ENCODE measurements at places on chromosomes 2 and 18.

- no peak for DNase-seq
Observed at GRCh38 chr2:167136879-167137596, 248.8 kb downstream of the XIRP2 start.

DNA sequence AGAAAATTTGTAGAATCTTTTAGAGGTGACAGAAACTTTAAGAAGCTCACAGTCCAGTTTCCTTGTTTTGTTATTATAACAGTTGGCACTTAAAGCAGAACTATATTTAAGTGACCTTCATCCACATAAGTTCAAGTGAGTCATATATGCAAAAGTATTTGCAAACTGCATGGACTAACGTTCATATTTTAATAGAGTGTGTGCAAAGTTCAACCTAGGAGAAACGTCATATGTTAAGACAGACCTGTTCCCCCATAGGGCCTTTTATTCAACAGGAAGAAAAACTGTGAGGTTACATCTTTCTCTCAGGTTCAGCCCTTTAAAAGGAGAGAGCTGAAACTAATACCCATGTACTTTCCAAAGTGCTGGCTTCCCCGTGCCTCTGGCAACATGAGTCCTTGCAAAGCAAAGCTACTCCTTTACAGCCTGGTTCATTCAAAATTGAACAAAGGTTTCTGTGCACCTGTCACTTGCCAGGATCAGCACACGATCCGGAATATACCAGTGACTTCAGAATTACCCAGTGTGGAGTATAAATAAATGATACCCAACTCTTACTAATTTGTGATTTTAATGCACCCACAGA is 280.0 kb upstream of the RAB12 start:
- no peak for DNase-seq

DNA sequence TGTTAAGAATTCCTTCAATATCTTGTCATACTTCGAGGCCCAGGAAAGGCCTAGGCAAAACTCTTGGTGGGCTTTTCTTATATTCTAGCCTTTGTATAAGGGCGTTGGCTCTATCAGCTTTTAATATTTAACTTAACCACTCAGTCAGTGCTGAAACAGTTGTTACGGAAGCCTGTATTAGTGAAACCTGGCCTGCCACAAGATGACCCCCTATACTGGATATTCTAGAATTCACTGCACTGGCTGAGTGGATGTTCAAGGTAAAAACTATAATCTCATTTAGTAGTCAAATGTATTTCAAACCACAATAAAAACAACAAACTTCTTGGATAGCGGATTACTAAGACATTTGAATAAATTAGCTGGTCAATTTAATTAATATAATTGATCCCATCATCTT is 91.7 kb upstream of the HNMT start:
- DNase-seq: no peak

DNA sequence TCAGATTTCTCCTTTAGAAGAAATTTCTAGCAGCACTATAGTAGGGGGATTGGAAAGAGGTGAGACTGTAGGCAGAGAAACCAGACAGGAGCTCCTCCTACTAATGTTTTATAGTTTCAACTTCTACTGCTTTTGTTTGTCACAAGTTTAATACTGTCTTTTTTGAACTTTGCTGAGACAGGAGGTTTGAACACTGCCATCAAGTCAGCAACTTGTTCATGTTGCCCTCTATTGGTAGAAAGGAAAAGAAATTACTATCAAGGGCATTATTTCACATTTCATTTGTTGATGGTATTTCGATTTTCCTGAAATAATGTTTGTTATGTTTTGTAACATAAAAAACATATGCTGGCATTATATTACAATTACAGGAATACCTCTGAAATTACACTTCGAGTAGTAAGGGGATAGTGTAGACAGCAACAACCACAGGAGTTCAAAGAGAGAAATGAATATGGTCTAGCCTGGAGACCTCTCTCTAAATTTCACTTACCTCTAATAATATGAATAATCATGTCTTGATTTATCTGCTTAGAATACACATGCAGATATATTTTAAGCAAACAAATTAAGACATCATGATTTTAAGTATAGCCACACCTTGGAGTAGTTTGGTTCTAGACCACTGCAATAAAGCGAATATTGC is 12.4 kb upstream of the CCDC88A start:
- no peak for DNase-seq

- DNase-seq: no peak
Observed at GRCh38 chr18:35072616-35073015, 31.4 kb downstream of the MAPRE2 start.

DNA sequence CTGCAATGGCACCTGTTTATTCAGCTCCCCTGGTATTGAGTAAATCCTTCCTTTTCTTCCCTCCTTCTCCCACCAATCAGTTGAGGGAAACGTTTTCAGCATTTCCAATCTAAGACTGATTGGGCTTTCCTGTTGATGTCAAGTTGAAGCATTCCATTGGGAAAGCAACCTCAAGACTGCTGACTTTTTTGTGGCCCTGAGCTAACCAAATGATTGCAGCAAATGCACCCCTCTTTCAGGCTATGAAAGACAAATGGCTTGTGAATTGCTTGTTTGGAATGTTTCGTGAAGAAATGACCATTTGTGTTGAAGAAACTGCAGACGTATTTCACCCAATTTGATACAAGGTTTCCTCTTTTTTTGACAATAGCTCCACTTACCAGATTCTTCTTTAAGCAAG is 303.5 kb downstream of the EPHA4 start:
- DNase-seq: no peak

DNA sequence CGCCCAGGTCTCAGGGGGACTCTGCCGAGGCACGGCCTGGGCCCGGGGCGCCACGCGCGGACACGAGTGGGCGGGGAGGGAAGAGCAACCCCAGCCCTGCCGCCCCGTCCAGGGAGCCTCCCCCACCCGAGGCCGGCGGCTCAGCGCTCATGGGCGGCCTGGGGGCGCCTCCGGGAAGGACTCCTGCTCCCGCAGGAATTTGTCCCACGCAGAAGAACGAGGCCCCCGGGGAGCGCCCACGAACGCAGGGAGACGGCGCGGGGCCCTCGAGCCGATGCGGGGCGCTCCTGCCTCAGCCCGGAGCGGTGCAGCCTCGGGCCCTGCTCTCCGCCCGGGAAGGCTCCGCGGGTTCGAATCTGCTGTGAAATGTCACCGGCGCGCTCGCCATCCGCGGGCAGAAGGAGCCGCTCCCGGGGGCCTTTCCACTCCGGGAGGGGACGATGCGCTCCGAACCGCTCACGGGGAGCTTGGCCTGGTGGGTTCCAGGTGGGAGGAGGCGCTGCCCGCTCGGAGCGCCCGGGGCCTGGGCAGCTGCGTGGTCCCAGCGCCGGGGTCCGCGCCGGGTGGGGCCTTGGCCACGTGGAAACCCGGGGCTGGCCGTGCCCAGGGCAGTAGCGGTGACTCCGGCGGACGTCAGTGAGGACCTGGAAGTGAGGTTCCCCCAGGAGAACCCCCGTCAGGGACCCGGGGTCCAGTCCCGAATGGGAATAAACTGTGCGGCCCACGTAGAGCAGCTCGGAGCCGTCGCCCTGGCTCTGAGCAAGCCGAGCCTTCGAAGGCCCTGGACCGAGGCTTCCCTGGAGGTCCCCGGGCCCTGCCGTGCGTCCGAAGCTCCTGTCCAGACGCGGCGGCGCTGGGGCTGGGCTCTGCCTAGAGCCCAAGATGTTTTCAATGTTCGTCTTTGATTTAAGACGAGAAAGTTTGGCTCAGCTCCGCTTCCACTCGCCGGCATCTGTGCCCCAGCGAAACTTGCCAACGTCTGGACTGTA is 41.4 kb upstream of the CTDP1 start:
- DNase-seq: no peak

DNA sequence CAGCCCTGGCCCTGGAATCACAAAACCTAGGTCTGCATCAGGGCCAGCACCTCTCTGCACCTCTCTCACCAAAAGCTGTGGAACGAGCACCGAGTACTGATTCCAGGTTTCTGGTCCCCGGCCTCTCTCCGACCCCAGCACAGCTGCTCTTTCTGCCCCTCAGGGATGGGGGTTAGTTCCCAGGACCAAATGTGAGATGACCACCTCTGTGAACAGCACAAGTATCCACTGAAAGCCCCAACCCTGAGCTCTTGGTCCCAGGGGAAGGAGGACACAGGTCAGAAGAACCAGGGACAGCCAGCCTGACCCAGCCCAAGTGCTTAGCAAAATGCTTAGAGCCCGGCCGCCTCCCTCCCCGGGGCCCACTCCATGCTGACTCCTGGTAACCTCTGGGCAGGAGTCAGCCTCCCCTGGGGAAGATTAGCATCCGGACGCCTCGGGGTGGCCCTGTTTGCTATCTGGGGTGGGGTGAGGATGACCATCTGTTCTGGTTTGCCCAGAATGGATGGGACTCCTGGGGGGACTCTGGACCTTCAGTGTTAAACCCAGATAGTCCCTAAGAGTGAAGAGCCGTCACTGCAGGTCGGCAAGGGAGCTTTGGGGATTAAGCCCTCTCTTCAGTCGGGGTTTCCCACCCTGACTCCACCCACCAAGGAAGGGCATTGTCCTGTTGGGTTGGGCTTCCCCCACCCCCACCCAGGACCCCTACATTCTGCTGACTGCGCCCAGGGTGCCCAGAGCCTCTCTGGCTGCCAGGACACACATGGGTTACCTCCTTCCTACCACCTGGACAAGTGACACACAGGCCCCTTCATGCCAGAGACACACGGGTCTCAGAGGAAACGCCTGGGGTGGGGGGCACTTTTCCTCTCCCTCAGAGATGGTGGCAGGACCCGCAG is 9.4 kb upstream of the GPR55 start:
- no peak for DNase-seq
